ENCODE measurements at places on chromosomes 2 and 18.
A peak's percentile ranks its signal among the peaks of the same experiment; 100 is the strongest.

DNA sequence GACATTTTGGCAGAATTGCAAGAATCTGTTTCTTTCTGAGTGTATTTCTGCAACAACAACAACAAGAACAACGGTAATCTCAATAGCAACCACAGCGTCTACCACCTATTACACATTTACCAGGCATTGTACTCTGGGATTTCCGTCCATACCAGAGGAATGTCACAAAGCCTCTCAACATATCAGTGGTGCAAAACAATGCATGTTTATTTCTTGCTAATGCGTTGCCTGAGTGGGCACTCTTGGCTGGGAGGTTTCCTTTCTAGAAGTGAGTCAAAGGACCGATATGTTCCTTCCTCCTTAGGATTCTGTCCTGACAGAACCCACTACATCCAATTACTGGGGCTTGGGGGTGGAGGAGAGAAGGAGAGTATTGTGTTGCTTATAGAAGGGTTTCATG, 585.6 kb downstream of the TSN start:
- DNase-seq: peak; percentile 31

DNA sequence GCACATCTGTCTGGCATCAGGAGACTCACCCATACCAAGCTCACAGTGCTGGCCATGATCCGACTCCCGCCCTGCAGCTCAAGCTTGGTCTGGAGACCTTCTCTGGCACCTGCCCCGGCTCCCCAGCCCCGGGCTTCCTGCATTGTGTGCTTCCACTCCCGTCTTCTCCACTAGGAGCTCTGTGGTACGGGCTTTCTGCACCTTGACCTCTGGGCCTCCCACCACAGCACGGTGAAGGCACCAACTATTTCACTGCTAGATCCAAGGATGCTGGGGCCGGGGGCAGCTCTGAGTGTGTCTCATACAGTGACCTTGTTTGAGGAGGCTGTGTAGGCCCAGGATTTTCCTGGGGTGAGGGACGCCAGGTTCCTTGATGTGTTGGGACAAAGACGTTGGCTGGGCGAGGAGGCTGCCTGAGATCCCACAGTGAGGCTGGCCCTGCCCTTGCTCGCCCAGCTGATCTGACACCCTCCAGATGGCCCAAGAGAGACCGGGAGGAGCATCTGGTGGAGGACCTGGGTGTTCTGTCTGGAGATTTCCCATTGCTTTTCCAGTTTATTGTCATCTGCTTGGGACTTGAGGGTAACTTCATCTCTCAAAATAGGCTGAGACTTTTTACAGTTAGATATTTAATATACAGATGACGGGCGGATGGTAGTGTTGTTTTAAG, 64.0 kb downstream of the HPCAL1 start:
- DNase-seq: peak; percentile 50

GRCh38 chr2:238235331-238235732, 4.5 kb downstream of the HES6 start:
- DNase-seq: peak; percentile 90

DNA sequence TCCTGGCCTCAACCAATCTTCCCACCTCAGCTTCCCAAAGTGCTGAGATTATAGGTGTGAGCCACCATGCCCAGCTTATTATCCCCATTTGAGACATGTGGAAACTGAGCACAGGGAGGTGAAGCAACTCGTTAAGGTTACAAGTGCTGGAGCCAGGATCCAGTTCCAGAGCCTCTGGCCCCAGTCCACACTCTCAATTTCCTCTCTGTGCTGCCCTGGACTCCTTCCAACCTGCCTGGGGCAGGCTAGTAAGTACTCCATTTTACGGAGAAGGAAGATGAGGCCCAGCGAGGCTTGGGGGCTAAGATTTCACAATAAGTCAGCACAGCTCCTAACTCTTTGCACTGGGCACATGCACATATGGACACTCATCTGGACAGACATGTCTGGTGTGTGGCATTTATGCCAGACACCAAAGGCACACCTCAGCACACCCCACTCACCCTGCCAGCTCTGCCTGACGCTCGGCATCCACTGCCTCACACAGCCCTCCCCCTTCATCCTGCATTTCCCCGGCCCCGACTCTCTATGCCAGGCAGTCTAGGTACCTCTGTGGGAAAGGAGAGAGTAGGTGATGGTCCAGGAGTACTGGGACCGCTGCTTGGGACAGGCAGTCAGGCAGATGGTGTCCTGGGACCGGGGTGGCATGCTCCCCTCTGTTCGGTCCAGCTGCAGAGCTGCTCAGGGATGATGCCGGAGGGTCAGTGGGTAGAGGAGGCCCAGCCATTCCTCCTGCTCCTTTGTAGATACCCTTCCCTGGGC, 20.5 kb downstream of the CFAP65 start:
- DNase-seq: peak; percentile 58

DNA sequence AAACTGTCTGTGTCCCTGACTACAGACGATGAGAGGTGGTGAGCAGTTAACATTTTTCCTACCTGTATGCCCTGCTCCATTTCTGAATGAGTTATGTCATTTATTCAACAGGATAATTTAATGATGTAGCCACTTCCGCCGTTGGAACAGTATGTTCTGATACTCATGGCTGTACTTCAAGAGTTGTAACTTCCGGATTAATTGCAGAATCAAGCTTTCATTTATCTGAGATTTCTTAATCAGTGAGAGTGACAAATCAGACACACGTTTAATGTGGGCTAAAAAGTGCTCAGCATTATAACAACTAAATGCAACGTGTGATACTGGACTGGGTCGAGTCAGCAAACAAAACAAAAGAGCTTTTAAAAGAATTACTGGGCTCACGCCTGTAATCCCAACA, 107.7 kb downstream of the KCTD1 start:
- DNase-seq: no peak

GRCh38 chr2:150135223-150135883, 352.1 kb downstream of the RND3 start:
- no peak for DNase-seq

DNA sequence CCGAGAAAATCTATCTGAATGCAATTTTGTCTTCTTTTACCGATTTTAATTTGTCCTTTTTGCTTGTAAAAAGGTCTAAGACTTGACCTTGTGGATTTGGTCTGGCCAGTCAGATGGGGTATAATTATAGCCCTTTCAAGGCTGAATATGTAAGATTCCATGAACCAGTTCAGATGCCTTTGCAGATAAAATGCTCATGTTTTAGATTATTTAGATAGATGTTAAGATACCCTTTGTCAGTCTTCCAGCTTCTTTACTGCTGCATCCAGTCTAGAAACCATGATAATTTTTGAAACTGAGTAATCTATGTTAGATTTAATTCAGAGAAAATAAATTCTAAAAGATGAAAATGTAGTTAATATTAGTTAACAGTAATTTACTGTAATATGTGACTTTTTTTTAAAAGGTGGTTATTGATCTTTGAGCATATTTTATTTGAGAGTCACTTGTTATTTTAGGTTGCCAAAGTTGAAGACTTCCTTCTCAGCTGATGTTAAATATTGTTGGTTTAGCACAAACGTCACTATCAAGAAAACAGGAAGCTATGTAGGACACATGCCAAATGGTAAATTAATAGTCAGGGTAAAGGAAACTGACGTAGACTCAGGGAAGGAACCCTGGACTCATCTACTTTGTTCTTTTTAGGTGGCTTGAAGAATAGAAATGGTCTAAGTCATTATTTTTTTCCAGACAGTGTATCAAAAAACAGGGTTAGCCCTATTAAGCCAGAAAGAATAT, 29.8 kb downstream of the BABAM2 start:
- no peak for DNase-seq

- no peak for DNase-seq
Measured at GRCh38 chr2:207067473-207067872, 98.3 kb downstream of the KLF7 start.

DNA sequence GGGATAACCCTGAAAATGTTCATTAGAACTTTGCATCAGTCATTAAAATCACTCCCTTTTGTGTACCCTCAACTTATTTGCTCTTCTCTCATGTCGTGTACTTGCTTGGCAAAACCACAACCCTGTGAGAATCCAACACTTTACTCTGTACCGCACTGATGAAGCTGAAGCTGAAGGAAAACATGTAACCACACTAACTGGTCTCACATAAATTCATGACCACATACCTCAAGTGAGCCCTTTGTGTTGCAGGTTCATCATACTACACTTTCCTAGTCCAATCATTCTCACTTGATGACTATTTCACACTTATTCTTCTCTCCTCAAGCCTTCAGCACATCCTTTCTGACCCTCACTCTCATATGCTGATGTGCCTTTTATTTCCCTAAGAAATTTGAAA, 175.4 kb downstream of the DPP4 start:
- DNase-seq: no peak

- DNase-seq: no peak
Measured at GRCh38 chr2:5914811-5915611, 222.8 kb downstream of the SOX11 start.

DNA sequence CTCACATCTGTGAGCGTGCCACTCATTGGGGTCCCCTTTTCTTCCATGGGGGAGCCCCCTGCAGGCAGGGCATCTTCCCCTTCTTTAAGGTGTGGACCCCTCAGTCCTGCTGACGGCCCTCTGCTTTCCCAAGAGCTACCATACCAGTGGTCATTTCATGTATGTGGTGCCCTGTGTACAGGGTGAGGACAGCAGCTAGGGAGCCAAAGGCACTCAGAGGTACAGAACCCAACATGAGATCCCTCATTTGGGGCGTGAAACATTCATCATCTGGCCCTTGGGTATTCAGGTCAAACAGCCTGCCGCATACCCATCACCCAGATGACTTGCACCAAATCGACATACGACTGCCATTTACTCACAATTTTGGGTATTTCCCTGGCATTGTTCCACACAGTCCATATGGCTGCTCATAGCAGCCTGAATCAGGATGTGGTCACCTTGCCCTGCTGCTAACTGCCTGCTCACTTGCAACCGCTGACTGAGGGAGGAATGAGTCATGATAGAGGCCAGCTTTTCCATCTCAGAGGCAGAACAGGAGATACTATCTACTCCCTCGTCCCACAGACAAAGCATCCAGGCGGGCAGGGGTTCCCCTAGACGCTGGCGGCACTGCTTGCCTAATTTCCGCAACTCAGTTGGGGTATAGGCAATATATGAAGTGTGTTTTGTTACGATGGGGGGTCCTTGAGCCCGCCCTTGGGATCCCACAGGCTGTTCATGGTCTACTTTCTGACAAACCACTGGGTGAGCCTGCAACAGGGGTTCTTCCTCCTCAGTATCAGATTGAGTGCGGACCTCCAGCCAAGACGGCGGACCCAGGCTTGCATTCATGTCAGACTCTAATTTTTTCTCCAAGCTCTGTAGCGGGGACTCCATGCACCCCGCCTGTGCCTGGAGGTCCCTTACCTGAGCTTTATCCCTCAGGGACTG, 228.6 kb downstream of the SATB2 start:
- DNase-seq: peak; percentile 92

DNA sequence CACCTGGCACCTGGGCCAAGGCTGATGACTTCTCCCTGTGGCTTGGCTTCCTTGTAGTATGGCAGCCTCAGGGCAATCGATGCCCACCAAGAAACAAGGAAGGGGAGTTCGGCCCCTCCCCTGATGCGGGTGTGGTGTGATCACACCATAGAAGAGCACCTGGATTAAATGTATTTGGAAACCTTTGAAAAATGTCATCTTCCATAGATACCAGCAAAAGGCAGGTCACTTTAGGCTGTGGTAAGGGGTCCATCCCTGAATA, 198.2 kb downstream of the CYP26B1 start:
- no peak for DNase-seq

- DNase-seq: no peak
Measured at GRCh38 chr2:69384618-69385081, 2.4 kb downstream of the GFPT1 start.

DNA sequence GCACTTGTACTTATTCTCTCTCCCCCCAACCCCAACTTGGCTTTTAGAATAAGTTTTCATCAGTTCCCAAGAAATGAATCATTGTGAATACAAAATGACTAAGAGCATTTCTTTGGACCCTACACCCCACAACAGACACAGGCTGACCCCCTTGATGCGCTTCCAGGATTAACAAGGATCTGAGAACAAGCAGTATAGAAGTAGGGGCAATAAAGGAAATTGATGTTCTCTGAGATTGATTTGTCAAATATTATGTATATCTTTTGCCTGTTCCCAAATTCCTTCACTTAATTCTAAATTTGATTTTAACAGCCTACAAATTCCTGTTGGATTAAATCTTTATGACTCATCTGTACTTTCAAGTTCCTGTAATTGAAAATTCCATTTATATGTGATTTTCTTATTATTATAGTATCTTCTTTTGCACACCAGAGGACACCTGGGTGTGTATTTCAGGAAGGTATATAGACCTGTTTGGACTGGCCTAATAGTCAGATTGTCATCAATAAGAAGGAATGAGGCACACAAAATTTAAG, 10.2 kb upstream of the PTPN4 start:
- peak; percentile 79 for DNase-seq

DNA sequence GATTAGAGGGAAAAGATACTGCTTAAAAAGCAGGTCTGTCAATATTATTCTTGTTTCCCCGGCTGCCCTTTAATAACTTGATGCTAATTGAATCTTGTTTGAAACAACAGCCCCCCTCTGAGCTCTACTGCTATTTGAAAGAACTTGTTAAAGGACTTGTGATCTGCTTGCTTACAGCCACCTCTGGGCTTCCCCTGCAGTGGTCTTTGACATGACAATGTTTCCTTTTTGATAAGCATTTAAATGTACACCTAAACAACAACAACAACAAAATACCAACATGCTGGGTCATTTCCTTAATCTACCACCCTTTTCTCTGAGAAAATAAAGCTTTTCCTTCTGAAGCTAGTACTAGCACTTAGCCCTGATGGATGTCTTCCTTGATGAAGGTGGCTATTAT, 3.9 kb downstream of the HOXD1 start:
- DNase-seq: no peak

GRCh38 chr2:55923091-55923981, at the start of gene EFEMP1:
Gene EFEMP1 (minus strand): TSS chr2:55923782. CDS start chr2:55922440, 1,342 bp downstream.
- peak; percentile 88 for DNase-seq

GRCh38 chr2:134493797-134494196, 225.0 kb downstream of the TMEM163 start:
- DNase-seq: no peak

- DNase-seq: no peak
Measured at GRCh38 chr2:77566582-77566981, 44.4 kb upstream of the LRRTM4 start.

GRCh38 chr2:170222298-170222697, 44.4 kb downstream of the MYO3B start:
- no peak for DNase-seq

DNA sequence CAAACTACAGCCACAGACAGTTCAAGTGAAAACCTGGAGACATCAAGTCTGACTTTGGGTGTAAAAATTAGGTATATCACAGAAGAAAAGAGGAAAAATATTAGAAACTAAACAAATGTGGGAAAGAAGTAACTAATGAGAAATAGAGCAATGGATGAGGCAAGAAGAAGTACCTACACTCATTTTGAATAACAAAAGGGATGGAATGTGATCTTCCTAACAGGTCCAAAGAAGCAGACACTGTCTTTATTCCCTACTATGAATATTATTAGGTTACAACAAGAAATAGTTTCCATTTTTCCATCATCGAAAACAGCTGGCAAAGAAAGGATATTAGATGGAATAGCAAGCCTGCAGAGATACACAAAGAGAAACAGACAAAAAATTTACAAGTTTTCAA, 486.3 kb upstream of the FSHR start:
- DNase-seq: no peak

DNA sequence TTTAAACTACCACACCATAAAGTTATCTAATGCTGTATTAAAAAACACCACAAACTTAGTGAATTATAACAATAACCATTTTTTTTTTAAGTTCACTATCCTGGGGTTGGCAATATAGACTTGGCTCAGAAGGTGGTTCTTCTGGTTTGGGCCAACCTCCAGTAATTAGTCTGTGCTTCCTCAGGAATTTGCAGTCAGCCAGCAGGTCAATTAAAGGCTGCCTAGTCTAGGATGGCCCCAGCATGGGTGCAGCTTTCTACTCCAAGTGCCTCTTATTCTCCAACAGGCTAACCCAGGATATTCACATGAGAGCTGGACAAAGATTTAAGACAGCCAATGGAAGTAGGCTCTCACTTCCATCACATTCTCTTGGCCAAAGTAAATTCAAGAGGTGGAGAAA, 379.1 kb upstream of the FIGN start:
- DNase-seq: no peak
